ENCODE measurements at places on chromosomes 1 and 21.

DNA sequence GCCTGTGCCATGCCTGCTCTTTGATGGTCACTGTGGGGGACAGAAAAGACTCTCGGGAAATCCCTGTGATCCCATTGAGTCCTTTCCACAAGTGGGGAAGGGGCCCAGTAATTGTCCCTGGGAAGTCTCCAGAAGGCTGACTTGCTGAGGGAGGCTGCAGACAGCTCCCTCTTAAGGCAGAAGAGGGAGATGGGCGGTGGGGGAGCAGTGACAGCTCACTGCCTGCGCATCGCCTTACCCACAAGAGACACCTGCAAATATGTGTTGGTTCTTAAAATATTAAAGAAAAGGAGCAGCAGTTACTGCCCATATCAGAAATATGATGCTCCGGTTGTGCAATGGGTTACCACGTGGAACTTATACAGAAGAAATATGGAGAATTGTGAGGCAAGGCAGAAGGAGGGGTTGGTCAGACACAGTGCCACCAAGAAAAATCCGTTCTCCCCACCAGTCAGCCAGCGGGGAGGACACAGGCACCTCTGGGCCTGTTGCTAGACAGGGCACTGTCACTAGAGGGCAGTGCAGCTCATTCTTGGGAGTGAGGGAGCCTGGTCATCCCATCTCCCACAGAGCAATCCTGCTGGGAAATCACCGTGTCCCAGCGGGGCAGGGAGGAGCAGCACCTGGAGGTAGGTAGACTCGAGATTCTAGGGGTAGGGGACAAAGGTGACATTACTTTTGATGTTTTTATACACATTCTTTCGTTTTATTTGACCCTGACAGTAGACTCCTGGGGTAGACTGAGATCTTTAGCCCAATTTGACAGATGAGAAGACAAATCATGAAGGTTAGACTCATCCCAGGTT is 6.9 kb upstream of the CAMK1G start:
- peak; percentile 56 for DNase-seq

GRCh38 chr1:22512873-22513272 is 50.4 kb upstream of the EPHA8 start:
- no peak for DNase-seq

DNA sequence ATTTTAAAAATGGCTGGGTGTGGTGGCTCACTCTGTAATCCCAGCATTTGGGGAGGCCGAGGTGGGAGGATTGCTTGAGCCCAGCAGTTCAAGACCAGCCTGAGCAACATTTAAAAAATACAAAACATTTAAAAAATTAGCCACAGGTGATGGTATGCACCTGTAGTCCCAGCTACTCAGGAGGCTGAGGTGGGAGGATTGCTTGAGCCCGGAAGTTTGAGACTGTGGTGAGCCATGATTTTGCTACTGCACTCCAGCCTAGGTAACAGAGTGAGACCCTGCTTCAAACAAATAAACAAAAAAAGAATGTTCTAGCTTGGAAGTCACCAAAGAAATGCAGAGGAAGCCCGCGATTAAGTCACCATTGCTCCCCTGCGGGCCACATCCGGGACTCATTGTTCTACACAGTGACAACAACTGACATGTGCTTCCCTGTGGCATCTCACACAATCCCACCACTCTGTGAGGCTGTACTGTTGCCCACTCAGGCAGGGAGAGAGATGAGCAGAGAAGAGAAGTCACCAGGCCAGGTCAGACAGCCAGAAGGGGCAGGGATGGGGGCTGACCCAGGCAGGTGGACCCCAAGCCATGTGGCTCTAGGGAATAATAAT is 18.4 kb upstream of the SPATC1L start:
- DNase-seq, result no peak

GRCh38 chr1:76160225-76160624 is 85.7 kb downstream of the ST6GALNAC3 start:
- DNase-seq, result no peak

- no peak for DNase-seq
These were observed 27.8 kb downstream of the WNT9A start for GRCh38 chr1:227919906-227920305.

DNA sequence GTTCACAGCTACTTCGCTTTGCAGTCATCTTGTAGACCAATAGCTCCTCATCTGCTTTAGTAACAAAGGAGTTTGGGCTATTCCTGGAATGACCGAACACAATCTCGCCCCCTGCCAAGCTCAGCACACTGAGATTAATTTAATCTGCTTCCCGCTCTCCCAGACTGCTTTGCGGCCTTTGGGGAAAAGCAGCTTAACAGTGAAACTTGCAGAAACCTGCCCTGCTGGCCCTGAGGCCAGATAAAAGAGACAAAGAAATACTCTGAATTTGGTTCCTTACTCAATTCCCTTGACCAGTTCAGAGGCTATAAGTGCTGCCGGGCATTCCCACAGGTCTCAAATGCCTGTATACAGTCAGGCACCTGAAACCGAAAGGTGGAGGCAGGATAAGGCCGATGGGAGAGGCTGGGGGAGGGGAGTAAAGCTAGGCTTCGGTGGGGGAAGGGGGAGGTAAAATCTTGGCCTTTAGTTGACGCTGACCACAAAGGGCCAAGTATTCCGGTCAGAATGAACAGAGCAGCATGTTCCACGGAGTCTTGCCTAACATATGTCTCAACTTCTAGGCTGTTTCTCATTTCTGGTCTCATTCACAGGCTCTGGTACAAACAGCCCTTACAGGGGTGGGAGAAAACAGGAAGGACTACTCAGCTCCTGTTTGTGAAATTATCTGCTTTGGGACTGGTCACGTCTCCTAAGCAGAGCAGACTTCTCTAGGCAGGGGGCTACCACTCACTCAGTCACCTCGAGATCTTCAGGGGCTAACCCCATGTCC is 17.7 kb upstream of the A3GALT2 start:
- no peak for DNase-seq

DNA sequence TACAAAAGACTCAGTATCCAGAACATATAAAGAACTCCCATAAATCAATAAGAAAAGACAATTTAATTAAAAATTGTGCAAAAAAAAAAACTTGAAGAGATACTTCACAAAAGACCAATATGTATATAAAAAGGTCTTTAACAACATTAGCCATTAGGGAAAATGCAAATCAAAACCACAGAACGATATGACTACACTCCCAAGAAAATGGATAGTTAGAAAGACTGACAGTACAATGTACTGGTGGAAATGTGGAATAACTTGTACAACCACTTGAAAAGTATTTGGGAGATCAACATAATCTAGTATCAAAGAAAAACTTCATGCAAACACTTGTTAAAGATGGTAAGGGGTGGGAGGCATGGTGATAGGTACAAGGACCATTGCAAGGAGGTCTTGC is 3.9 kb upstream of the CLCA1 start:
- DNase-seq, result no peak

DNA sequence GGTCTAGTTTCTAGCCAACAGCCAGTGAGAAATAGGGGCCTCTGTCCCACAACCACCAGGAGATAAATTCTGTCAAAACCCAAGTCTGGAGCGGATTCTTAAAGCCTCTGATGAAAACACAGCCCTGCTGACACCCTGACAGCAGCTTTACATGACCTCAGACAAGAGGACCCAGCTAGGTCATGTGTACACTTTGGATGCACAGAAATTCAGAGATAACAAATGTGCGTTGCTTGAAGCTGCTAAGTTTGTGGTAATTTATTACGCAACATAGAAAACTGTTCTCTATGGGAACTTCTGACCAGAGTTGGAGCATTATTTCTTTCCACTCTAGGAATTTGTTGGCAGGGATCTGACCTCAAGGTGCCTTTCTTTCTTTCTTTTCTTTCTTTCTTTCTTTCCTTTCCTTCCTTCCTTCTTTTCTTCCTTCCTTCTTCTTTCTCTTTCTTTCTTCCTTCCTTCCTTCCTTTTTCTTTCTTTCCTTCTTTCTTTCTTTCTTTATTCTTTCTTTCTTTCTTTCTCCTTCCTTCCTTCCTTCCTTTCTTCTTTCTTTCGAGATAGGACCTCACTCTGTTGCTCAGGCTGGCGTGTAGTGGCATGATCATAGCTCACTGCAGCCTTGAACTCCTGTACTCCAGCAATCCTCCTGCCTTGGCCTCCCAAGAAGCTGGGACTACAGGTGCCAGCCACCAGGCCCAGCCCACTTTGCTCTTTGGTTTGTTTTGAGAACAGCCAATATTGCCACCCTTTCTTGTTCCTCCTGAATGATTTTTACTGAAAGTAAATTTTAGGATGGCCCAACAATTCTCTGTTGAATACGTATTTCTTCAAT is 14.9 kb upstream of the HMGCS2 start:
- no peak for DNase-seq

Measured in CD4-positive, alpha-beta T cell treated with Interleukin-6 at 100 ng/mL for 8 hours (primary cell).